CD4-positive, CD25-positive, alpha-beta regulatory T cell (primary cell): ENCODE measurements at places on chromosomes 3 and 15. TPM values are rescaled to one million over a fixed set of nuclear protein-coding genes. Genes with fewer than 3 reads are reported as not detected.

Gene PCSK6
- not detected for polyA plus RNA-seq

- peaks cover 2% of the 10 kb centered on the region for H3K27me3 ChIP-seq
- H3K4me1 ChIP-seq = no peaks in the 10 kb centered on the region
- no peaks in the 10 kb centered on the region for H3K36me3 ChIP-seq
- no peak overlapping the region for H3K4me3 ChIP-seq
These were observed 62.0 kb downstream of the TSC22D2 start for GRCh38 chr3:150469931-150470740.

Gene RAD51
- polyA plus RNA-seq = 6.5 TPM

- no peaks in the 10 kb centered on the region for H3K27me3 ChIP-seq
- H3K36me3 ChIP-seq = no peaks in the 10 kb centered on the region
- no peak overlapping the region for H3K27ac ChIP-seq
- no peak for DNase-seq
- no peak overlapping the region for H3K4me3 ChIP-seq
These were observed 259.0 kb downstream of the MECOM start for GRCh38 chr3:169404520-169404890.

DNA sequence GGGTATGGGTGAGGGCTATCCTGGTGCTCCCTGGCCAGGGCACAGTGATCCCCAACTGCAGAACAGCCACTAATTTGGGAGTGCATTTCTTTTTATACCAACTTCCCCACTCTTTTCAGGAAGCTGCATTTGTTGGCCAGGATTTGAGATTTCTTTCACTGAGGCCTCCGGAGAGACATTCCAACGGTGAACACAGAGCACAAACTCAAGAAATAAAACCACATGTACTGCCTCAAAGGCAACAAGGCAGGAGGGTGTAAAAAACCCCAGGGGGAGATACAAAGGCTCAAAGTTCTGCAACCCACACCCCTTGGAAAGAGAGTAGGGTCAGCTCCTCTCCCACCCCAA, 65.3 kb downstream of the CPN2 start:
- peaks cover 15% of the 10 kb centered on the region for H3K27me3 ChIP-seq
- no peak for DNase-seq
- H3K4me1 ChIP-seq = no peaks in the 10 kb centered on the region
- H3K4me3 ChIP-seq = no peak overlapping the region
